Heart right ventricle (tissue), 16 donors: ENCODE measurements at places on chromosomes 12 and 14. TPM values are rescaled to one million over a fixed set of nuclear protein-coding genes. Genes with fewer than 3 reads are reported as not detected.

DNA sequence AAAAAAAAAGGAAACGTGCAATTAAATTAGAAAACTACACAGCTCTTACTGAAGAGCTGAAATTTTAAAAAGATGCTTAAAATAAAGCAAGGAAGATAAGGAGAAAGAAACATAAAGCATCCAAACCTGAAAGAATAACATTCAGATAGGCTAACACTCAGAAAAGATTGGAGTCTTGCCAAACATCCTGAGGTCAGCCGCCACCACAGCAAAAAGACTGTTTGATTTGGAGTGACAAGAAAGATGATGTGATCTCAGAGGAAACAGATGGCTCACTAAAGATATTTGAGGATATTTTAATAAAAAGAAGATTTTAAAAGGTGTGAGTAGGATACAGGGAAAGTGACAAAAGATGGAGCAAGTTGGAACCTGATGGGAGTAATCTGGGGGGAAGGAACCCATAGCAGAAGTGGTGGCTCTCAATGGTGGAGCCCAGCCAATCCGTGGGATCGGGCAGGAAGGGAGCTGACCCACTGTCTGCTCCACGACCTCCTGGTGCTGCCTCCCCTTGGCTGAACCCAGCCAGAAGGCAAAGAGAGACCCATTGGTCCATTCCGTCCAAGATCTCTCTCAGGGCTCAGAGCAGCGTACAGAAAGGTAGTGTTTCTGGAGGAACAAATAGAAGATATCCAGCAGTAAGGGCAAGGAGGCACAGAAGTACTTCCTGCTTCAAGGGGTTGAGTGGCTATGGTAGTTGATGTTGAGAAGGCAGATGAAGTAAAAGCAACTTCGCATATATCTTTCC is 469.6 kb downstream of the RGS6 start:
- no peak overlapping the region for H3K4me3 ChIP-seq
- H3K4me1 ChIP-seq: no peaks in the 10 kb centered on the region
- no peak for DNase-seq
- H3K36me3 ChIP-seq: no peaks in the 10 kb centered on the region
- no peaks in the 10 kb centered on the region for H3K27me3 ChIP-seq

Gene LMO3
- 1.5 TPM for polyA plus RNA-seq

- no peak overlapping the region for H3K4me3 ChIP-seq
- no peak for DNase-seq
- no peaks in the 10 kb centered on the region for H3K27me3 ChIP-seq
- no peaks in the 10 kb centered on the region for H3K4me1 ChIP-seq
- no peaks in the 10 kb centered on the region for H3K36me3 ChIP-seq
- no peak overlapping the region for H3K27ac ChIP-seq
These were observed 65.0 kb upstream of the MON2 start for GRCh38 chr12:62401631-62402030.

DNA sequence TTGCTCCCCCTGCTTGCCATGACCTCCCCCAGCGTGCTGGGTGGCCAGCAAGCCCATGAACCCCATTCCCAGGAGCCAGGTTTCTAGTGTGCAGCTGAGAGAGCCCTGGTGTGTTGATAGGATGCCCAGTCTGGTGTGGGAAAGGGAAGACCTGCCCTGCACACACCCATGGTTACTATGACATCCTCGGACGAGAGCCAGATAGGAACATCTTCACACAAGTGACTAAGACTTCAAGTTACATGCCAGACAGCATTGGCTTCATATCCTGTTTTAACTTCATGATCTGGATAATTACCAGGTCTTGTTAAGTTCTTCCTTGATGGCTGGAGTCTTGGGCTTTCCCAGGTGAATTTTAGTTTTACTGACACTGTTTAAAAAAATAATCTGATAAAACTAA is 196.6 kb upstream of the EGLN3 start:
- no peak for DNase-seq
- H3K4me1 ChIP-seq: no peaks in the 10 kb centered on the region
- no peak overlapping the region for H3K27ac ChIP-seq
- H3K36me3 ChIP-seq: no peaks in the 10 kb centered on the region
- no peaks in the 10 kb centered on the region for H3K27me3 ChIP-seq
